ENCODE measurements at places on chromosomes 5 and 9.

- no peak for DNase-seq
Observed at GRCh38 chr5:4230786-4231641, 635.4 kb downstream of the IRX1 start.

GRCh38 chr9:97873882-97874281 lies 20.9 kb downstream of the FOXE1 start:
- DNase-seq = no peak

DNA sequence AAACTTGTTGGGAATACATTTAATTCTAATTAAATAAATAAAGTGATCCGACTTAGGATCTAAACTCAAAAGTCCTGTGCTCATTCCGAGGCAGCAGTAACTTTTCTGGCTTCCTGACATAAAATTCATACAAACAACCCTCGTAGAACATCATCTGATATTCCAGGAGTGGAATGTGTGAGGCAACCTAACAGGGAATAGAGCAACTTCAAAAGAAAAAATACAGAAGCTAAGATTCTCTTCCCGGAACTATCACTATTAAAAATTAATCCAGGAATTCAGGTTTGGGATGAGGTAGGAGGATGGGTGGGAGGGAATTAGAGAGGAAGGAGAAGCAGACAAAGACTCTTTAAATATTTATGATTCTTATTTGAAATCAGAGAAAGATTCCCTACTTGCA lies 32.9 kb upstream of the TRIO start:
- no peak for DNase-seq

GRCh38 chr9:33393581-33393980 lies 8.8 kb downstream of the AQP7 start:
- DNase-seq = no peak

Data from GM04503 (cell line).